Effector memory CD4-positive, alpha-beta T cell (primary cell): ENCODE measurements at places on chromosomes 2 and 18.

DNA sequence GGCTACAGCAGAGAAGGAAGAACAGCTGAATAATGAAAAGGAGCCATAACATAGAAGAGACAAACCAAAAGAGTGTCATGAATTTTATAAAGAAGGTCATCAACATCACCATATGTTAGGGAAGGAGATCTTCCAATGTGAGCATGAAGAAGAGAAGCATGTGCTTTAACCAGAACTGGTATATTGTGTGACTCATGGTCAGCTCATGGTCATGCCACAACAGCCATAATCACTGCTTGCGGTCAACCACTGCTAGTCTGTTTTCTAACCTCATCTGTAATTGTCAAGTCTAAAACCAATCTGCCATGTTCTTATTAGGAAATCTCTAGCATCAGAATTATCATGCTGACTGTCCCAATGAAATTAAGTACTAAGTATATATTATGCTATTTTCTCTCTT is 204.1 kb upstream of the VRK2 start:
- no peak for DNase-seq

DNA sequence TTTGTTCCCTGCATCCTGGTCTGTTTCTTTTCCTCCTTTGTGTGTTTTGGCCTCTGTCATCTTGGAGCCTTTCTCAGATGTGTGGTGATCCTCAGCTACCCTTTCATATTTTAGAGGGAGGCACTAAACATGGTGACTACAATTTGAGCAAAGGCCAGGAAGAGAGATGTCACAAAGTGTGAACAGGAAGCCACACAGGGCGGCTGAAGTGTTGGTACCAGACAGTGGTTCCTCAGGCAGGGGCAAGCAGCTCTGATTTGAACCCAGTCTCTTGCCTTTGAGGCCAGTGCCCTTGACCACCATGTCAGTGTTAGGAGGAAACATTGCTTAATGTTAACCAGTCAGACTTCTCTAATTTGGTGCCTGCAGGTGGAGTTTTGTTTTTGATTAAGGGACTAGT is 9.2 kb downstream of the LRRFIP1 start:
- no peak for DNase-seq

DNA sequence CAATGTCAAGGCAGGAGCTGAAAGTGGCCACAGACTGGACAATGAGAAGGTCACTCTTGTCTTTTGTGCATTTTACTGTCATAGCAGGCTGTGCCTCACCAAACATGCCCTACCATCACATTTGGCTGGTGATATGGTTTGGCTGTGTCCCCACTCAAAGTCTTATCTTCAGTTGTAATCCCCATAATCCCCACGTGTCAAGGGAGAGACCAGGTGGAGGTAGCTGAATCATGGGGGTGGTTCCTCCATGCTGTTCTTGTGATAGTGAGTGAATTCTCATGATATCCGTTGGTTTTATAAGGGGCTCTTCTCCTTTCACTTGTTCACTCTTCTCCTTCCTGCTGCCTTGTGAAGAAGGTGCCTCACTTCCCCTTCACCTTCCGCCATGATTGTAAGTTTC is 49.6 kb upstream of the STPG4 start:
- DNase-seq: no peak

- no peak for DNase-seq
These were observed 93.2 kb upstream of the ARL4C start for GRCh38 chr2:234590076-234590475.

DNA sequence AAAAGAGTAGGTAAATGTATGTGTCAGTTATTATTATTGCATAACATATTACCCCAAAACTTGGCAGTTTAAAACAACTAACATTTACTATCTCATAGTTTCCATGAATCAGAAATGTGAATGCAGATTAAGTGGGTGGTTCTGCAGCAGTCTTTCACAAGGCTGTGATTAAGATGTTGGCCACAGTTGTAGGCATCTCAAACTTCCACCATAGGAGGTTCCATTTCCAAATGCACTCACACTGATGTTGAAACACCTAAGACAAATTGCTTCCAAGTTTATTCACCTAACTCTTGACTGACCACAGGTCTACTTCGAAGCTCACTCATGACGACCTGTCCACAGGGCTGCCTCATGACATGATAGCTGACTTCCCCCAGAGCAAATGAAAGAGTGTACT is 360.8 kb downstream of the GRB14 start:
- DNase-seq: no peak

GRCh38 chr2:26462511-26463243 is 15.2 kb downstream of the OTOF start:
- DNase-seq: no peak

- DNase-seq: no peak
These were observed 2.9 kb upstream of the LPIN2 start for GRCh38 chr18:3015851-3016250.

GRCh38 chr2:231707625-231707926 is 749 bp upstream of the PTMA start:
- DNase-seq: no peak
